ENCODE measurements at places on chromosomes 3 and 15.

DNA sequence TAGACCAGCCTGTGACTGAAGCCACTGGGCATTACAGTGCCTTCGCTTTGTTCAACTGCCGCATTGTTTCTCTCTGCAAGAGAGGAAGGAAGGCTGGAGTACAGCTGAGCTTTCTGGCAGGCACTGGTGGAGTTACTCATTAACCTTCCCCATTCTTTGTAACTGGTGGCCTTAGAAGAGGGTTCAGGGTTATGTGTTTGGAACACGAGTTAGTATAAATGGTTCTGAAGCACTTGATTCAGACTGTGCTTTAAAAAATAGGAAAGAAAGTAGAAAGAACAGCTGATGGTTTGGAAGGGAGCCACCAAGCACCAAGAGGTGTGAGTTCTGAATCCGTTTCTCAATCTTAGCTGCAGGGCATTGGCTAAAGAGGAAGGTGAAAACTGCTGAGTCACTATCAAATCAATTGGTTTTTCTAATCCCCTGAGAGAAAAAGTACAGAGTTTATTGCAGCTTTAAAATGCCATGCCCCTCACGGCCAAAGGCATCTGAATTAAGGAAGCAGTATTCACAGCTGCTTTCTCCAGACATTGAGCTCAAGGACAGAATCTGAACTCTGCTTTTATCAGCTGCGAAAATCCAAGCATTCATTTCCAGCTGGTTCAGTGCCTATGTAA lies 3.6 kb downstream of the HGD start:
- no peak for DNase-seq

GRCh38 chr3:130901463-130902204 lies 7.8 kb downstream of the ATP2C1 start:
- no peak for DNase-seq

DNA sequence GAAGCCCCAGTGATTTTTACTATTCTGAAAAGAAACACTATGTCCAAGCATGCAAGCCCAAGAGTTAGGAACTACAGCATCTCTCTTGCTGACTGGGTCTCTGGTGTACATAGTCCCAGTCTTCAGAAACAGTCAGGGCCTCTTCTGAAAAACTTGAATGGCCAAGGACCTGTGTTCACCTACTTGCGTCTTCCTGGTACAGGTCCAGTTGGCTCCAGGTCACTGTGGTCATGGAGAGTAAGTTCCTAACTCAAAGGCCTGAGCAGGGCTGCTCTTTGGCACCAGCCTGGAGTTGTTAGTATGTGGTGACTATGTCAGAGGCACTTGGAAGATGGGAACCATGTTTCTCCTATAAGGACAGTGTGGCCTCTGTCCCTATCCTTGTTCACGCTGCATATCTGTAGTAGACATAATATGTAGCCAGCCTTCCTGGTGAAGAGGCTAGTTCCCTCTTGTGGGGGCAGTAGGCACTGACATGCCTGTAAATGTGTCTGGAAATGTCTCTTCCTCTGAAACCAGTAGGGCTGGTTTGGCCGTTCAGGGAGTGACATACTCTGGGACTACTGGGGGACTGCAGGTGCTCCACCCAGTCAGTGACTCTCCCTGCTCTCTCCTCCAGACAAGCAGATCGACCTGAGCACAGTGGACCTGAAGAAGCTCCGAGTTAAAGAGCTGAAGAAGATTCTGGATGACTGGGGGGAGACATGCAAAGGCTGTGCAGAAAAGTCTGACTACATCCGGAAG lies 2.6 kb upstream of the RBM15B start:
- DNase-seq, result no peak

DNA sequence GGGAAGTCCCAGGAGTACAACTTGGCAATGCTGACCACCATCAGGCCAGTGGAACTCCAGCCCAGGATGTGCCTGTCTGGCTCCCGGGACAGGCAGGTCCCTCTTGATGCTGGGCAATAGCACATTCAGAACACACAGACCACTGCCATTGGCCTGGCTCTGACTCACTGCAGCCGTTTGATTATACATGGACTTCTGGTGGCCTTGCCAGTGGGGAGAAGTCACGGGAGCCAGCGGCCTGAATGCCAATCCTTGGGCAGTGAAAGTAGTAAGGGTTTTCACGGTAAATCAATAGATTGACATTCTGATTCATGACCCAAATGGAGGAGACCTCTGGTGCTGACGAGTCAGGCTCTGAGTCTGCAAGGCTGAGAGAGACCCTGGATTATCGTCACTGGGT lies 12.5 kb upstream of the PROK2 start:
- no peak for DNase-seq

GRCh38 chr15:40536501-40536900 lies 28.3 kb downstream of the CCDC32 start:
- DNase-seq, result no peak

DNA sequence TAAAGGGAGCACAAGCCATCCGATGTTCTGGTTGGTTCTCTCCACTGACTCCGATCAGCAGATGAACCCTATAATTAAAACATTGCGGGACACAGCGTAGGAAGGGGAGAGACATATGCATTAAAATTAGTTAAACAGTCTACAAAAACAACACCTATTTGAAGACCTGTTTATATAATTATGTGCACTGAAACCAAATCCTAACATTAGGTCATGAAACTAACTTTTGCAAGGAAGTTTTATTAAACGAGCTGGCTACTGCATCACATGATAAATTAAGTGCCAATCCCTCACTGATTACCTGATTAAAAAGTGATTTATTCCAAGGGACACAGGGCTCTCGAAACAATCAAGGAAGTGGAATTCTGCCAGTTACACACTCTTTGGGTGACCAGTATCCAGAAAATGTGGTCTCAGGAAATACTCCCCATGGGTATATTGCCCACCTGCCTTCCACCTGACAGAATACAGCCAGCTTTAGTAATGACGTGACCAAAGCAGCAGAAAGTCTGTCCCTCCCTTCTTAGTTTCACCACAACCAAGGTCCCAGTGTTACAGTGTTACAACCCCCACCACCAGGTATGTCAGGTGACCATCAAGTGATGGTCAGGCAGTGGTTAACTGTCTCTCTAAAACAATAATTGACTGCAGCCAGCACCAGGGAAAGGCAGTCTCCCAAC lies 69.5 kb downstream of the HERC1 start:
- DNase-seq, result no peak

- no peak for DNase-seq
Measured at GRCh38 chr3:102979682-102980354, 545.0 kb downstream of the ZPLD1 start.

GRCh38 chr3:181782306-181782954 lies 70.7 kb downstream of the SOX2 start:
- no peak for DNase-seq

DNA sequence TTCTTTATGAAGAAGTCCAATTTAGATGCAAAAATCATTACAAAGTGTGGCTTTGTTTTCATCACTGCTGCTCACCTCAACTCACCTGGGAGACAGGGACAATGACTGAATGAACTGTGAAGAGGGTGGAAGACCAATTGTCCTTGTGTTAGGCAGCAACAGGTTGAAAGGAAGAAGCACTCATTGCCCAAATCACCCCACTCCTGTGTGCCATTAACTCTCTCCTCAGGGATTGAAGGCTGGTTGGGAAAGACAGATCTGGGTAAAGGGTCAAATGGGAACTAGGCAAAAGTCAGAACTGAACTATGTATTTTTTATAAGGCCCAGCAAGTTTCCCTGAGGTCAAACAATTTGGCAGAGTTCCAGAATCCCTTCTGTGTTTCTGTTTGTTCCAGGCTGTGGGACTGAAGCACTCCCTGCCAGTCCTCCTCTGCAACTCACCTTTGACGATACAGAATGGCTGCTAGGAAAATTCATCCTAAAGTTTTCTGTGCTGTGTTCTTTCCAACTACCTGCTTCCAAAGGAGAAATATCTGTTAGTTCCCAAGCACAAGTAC lies 68.6 kb upstream of the CCDC39 start:
- no peak for DNase-seq

GRCh38 chr3:134651347-134652041 lies 672 bp upstream of the KY start:
- no peak for DNase-seq

- no peak for DNase-seq
Measured at GRCh38 chr3:163863146-163863545, 1215.2 kb downstream of the SI start.

DNA sequence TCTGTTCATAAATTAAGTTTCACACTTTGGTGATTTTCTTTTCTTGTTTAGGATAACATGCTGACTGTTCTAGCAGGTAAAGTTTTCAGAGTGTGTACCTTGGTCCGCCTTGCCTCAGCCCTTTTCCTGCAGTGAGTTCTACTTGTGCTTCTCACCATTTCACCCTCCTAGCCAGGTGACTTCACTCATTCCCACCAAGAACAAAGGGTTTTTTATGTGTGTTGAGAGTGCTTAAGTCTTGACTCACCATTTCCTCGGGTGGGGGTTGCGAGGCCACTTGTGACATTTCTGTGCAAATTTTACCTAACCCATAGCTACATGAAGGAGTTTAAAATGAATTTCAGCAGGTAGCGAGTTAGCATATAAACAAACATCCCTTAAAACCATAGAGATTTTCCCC lies 81.4 kb downstream of the C3orf38 start:
- DNase-seq, result no peak

GRCh38 chr15:86333819-86334218 lies 254.1 kb downstream of the AGBL1 start:
- no peak for DNase-seq

DNA sequence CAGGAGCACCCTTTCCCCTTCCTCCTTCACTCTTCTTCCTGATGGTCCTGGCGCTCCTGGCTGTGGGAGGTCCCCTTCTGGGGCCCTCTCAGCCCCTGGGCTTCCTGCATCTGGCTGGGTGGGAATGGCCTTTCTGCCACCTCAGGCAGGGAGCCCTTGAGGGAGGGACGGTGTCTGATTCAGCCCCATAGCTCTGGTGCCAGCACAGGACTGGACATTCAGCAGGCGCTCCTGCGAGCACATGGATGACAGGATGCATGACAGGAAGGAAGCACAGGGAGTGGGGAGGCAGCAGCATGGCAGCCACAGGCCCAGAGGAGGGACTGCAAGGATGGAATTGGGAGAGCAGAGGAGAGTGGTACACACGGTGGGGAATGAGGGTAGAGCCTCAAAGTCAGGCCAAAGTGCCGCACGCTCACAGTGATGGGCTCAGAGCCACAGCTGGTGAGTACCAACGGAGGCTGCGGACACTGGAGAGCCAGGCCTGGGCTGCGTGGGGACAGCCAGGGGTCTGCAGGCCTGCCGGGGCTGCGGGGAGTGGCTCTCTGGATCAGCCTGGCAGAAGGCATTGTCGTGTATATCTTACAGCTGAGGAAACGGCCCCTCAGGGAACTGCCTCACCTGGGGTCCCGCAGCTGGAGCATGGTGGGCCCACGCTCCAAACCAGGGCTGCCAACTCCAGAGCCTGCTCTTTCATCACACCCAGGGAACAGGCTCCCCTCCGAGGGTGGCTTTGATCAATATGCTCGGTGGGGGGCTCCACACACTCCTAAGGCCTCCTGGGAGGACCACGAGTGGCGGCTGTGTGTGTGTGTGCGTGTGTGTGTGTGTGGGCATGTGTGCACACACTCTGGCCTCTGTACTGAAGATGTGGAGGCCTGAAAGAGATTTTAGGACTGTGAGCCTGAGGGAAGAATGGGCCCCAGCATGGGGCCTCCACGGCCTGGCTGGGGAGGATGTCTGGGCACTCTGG lies 51.4 kb upstream of the CTSH start:
- no peak for DNase-seq

DNA sequence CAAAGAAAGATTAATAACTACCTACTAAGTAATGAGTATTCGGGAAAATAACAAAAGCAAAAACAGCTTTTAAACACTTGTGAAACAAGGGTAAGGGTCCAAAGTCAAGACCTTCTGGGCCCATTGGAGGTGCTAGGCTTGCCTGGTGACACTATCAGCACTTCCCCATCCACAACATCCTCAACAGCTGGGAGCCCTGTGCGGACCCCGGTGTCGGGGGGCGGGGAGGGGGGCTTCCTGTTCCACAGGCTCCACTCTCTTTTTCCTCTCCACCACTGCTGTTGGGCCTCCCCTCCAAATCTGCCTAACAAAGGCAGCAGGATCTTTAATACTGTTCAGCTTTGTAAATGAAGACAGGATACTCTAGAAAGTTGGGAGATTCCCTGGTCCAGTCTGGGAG lies 21.6 kb downstream of the NGRN start:
- no peak for DNase-seq

- no peak for DNase-seq
Measured at GRCh38 chr3:36820083-36820482, 55.7 kb upstream of the DCLK3 start.

DNA sequence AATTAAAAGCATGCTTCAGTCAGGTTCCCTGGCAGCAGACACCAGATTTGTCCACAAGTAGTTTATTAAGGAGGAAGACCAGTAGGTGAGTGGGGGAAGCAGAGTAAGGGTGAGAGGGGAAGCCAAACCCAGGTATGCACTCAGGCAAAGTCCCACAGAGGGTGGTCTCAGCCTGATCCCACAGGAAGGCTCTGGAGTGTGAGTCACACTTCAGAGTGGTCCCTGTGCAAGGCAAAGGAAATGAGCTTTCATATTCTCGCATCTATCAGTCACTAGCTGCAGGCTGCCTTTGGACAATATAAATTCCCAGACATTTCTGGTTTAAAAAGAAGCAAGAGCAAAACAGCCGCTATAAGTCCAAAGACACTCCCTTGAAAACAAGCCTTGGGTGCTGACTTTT lies 78.5 kb downstream of the TRANK1 start:
- no peak for DNase-seq

- no peak for DNase-seq
Measured at GRCh38 chr15:38868326-38869114, 303.9 kb upstream of the RASGRP1 start.

DNA sequence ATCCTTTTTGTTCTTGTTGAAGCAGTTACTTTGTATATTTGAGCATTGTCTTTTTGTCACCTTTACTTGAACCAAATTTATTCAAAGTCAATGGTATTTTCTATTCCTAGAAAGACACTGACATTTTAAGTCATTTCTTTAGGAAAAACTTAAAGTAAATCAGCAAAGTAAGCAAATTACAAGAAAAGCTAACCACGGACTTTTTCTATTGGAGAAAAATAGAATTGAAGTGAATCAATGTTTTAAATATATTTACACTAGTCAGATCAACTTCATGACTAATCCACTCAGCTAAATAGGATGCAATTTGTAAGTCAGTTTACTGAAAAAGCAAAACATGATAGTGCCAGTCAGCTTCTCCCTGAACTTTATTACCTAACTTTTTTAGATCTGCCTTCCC lies 733.8 kb upstream of the ALCAM start:
- no peak for DNase-seq

GRCh38 chr3:32383136-32383711 lies 8.4 kb upstream of the CMTM7 start:
- DNase-seq, result no peak

GRCh38 chr3:58867621-58868020 lies 182.2 kb downstream of the CFAP20DC start:
- no peak for DNase-seq

- DNase-seq, result no peak
Measured at GRCh38 chr15:64842986-64843561, 1.4 kb downstream of the PLEKHO2 start.

DNA sequence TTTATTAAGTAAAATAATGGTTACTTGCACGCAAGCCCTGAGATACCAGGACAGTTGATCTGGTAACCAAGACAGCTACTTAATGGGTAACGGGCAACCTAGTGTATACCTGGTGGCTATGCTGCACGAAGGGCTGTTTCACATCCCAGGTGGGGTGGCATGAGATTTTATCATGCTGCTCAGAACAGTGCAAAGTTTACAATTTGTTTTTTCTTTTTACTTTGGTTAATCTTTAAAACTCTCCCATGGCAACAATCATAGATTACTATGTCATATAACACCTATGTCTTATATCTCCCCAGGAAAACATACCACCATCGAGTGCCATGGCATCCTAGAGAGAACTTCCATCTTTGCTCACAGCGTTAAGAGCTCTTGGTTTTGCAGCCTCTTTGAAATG lies 32.2 kb upstream of the SLC28A1 start:
- no peak for DNase-seq

All from NCI-H1694 (cell line).